SJSA1 (cell line): ENCODE measurements at places on chromosomes 3 and 15. TPM values are rescaled to one million over a fixed set of nuclear protein-coding genes. Genes with fewer than 3 reads are reported as not detected.

DNA sequence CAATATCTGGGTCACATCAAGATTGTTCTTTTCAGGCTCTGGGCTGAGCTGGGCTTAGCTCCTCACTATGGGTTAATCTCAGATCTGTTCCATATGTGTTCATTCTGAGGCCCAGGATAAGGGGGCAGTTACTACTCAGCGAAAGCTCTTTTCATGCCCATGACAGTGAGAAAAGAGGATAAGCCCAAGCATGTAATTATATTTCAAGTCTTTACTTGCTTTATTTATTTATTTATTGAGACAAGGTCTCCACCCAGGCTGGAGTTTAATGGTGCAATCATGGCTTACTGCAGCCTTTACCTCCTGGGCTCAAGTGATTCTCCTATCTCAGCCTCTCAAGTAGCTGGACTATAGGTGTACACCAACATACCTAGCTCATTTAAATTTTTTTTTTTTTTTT, 44.7 kb upstream of the SELENOK start:
- H3K4me1 ChIP-seq, result no peaks in the 10 kb centered on the region; the same call in 1 of the 2 replicates
- H3K36me3 ChIP-seq, result no peaks in the 10 kb centered on the region
- H3K27ac ChIP-seq, result no peak overlapping the region
- H3K27me3 ChIP-seq, result no peaks in the 10 kb centered on the region

DNA sequence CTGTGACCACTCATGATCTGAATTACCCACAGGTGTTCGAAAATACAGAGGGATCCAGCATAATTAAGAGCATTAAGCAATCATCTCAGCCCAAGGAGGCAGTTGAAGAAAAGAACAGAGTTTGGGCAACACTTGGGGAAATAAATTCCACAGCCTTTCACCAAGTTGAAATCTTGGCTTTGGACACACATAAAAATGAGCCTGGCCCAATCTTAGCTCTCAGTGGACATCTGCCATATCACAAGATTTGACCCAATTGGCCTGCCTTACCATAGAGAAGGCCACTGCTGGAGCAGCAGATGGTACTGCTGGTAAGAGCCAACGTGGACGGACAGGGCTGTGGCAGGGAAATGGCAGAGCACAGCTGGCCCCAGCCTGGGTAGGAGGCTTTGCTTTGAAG, 13.0 kb downstream of the FOXP1 start:
- no peaks in the 10 kb centered on the region for H3K36me3 ChIP-seq
- no peak overlapping the region for H3K4me3 ChIP-seq
- no peaks in the 10 kb centered on the region for H3K4me1 ChIP-seq
- no peak overlapping the region for H3K27ac ChIP-seq
- no peaks in the 10 kb centered on the region for H3K27me3 ChIP-seq

DNA sequence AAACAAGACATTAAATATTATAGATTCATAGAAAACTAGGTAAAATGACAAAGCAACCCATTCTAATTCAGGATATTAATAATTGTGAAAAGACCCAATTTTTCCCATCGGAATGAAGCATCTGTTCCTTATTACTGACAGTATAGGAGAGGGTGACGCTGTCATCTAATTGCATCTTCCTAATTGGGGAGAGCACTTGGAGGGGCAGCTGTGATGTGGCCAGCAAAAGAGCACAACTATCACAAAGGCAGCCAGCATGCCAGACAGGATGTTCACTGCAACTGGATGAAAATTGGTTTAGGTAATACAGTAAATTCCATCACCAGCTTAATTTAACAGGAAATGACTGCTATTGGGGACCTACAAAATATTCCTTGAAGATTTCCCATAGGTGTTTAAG, 21.9 kb upstream of the MINAR1 start:
- no peak for DNase-seq
- H3K36me3 ChIP-seq, result no peaks in the 10 kb centered on the region
- H3K27me3 ChIP-seq, result no peaks in the 10 kb centered on the region
- no peaks in the 10 kb centered on the region for H3K4me1 ChIP-seq
- no peak overlapping the region for H3K27ac ChIP-seq
- no peak overlapping the region for H3K4me3 ChIP-seq

GRCh38 chr15:67521029-67521782, at the start of gene C15orf61:
C15orf61 (plus strand) TSS chr15:67521131; CDS start chr15:67521249, 118 bp downstream.
- peaks cover 19% of the 10 kb centered on the region for H3K4me1 ChIP-seq
- H3K27me3 ChIP-seq, result no peaks in the 10 kb centered on the region
- peak within 1 kb of the TSS; percentile 65 for H3K27ac ChIP-seq
- H3K36me3 ChIP-seq, result peaks cover 2% of the 10 kb centered on the region; the same call in 1 of the 2 replicates
- DNase-seq, result peak; percentile 88

DNA sequence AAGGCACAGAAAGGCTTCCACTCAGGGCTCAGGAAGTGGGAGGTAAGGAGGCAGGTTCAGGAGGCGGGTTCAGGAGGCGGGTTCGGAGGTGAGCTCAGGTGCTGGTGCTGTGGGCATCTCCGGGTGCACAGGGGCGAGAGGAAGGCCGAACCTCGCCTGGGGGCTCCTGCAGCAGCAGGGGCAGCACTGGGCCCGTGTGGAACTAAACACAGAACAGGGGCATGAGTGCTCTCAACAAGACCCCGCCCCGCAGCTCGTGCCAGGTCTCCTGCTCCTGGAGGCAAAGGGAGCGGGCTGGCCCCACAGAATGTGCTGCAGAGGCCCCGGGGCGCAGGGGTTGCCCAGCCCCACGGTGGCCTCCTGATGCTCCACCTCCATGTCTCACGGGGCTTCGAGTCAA, 13.7 kb downstream of the ZDHHC19 start:
- no peak overlapping the region for H3K27ac ChIP-seq
- no peaks in the 10 kb centered on the region for H3K36me3 ChIP-seq
- H3K27me3 ChIP-seq, result no peaks in the 10 kb centered on the region
- no peak overlapping the region for H3K4me3 ChIP-seq
- no peaks in the 10 kb centered on the region for H3K4me1 ChIP-seq

GRCh38 chr3:171688593-171688992, 121.7 kb downstream of the PLD1 start:
- no peaks in the 10 kb centered on the region for H3K36me3 ChIP-seq
- H3K27me3 ChIP-seq, result no peaks in the 10 kb centered on the region
- H3K4me1 ChIP-seq, result no peaks in the 10 kb centered on the region
- no peak overlapping the region for H3K4me3 ChIP-seq
- no peak for DNase-seq

- H3K27me3 ChIP-seq, result no peaks in the 10 kb centered on the region
- H3K27ac ChIP-seq, result peak overlapping the region; percentile 88
- no peak for DNase-seq
- peaks cover 52% of the 10 kb centered on the region for H3K4me1 ChIP-seq
- no peak overlapping the region for H3K4me3 ChIP-seq
Measured at GRCh38 chr3:66473181-66473580, 27.6 kb downstream of the LRIG1 start.

DNA sequence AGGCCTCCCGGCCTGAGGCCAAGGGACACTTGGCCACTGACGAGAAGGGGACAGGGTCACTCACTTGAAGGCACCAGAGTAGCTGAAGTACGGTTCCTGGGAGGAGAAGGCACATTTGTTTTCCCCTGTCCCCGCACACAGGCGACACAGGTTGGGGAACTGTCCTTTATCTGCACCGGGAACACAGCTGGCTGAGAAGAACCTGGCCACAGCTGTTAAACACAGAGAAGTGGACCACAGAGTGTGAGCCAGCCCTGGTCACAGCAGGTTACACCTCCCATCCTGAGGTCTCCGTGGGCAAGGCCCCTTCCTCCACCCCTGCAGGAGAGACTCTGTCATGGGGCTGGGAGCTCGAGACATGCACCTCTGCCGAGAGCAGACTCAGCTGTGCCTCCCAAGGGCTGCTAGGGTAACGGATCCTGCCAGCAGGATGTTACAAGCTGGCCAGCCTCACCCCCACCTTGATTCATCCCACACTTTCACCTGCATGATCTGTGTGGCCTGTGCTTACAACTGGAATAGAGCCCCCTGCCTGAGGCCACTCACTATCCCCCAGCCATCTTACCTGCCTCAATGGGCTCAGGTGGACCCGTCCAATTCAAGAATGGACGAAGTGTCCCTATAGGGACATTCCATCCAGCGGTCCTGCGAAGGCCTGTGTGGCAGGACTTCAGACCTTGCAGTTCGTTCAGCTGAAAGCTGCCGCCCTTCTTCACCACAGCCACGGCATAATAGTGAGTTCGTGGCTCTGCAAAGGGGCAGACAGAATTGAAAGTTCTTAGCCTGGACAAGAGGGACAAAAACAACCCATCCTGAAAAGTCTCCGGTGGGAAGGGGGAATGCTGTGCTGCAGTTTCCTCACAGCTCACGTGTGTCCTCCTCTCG, 9.2 kb downstream of the LTF start:
- H3K4me3 ChIP-seq, result no peak overlapping the region
- H3K27ac ChIP-seq, result no peak overlapping the region
- no peaks in the 10 kb centered on the region for H3K27me3 ChIP-seq
- no peaks in the 10 kb centered on the region for H3K36me3 ChIP-seq

- peaks cover 10% of the 10 kb centered on the region; the same call in 1 of the 2 replicates for H3K4me1 ChIP-seq
- no peak for DNase-seq
- no peaks in the 10 kb centered on the region for H3K27me3 ChIP-seq
- H3K27ac ChIP-seq, result no peak overlapping the region
- H3K4me3 ChIP-seq, result no peak overlapping the region
- no peaks in the 10 kb centered on the region for H3K36me3 ChIP-seq
Measured at GRCh38 chr3:138902171-138902570, 44.8 kb downstream of the FOXL2 start.

The CADM2 gene
- total RNA-seq, result not detected in 2 replicates

The AP3S2 gene
- total RNA-seq, result 59.2 and 65.7 TPM in 2 replicates

The C15orf62 gene
- total RNA-seq, result 0.03 TPM in 1 of 2 replicates, not detected in the other

The CACNA2D3 gene
- not detected in 2 replicates for total RNA-seq

The FRMD4B gene
- 1.3 and 13.7 TPM in 2 replicates for total RNA-seq
